Stimulated activated CD8-positive, alpha-beta memory T cell treated with anti-CD3 and anti-CD28 coated beads, Interleukin-4, amount 100 ng/mL, for 1 hour (primary cell): ENCODE measurements at places on chromosomes 7 and 10.

DNA sequence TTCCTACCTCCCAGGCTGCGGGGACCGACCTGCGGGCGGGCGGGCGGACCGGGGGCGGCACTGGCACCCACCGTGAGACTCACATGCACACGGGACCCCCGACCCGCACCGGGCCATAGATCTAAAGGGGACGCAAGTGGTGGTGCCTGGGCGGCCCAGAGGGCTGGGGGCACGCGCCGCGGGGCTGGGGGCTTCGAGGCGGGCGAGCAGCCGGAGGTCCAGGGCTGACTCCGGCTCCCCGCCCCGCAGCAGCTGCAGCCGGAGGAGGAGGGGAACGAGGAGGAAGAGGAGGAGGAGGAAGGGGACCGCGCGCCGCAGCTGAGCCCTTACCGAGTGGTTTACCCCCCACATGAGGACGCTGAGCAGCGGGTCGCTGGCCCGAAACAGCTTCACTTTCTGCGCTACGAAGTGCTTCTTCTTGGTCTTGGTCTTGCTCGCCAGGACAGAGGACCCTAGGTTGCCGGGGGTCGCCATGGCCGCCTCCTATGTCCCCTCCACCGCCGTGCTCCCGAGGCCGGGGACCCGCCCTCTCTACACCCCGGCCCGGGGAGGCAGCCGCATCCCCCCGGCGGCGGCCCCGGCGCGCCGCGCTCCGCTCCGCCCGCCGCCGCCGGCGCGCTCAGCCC is 412 bp downstream of the PIP4K2A start:
- no peak for DNase-seq

GRCh38 chr7:55895021-55895420 is 7.8 kb downstream of the ZNF713 start:
- no peak for DNase-seq

GRCh38 chr7:101128040-101128834 is 1.3 kb downstream of the SERPINE1 start:
- no peak for DNase-seq

- DNase-seq: no peak
Measured at GRCh38 chr10:11720260-11720741, 21.9 kb upstream of the ECHDC3 start.

- no peak for DNase-seq
Measured at GRCh38 chr7:5177060-5177459, 13.0 kb upstream of the WIPI2 start.

GRCh38 chr10:126066456-126066855 is 170.1 kb downstream of the FANK1 start:
- no peak for DNase-seq

DNA sequence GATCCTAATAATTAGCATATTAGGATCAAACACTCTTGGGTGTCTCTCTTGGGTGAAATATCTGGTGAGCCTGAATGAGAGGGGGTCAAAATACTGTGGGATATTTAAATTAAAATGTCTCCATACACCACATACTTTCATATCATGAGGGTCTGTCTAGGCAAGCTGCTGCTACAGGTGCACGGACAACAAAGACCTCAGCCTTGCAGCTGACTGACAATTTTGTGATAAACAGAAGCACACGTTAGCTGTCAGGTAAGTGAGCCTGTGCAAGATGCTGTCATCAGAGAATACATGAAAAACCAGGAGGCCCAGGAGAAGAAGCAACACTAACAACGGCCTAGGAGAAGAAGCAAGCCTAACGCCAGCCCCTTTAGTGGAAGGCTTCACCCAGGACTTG is 247.5 kb downstream of the ADARB2 start:
- DNase-seq: no peak

GRCh38 chr7:1120791-1121190 is 32.9 kb downstream of the GPER1 start:
- no peak for DNase-seq

DNA sequence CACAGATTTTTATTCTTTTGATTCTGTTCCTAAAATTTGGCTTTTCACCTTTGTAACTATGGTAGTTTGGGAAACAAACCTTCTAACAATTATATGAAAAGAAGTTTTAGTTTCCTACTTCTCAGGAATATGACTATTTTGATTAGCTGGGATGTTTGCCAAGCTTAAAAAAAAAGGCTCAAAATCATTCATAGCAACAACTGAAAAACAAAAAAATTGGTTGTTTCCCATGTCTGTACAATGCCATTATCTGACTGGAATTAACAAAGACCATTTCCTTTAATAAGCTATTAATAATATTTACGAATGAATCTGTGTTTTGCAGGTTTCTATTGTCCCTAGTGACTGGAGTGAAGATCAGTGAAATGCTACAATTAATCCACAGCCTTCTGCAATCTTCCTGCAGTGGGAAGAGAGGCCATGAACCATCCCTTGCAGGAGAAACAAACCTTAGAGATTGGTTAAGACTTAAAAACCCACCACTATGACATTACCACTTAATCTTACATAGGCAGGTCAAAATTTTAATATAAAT is 4.2 kb downstream of the PURB start:
- DNase-seq: no peak

DNA sequence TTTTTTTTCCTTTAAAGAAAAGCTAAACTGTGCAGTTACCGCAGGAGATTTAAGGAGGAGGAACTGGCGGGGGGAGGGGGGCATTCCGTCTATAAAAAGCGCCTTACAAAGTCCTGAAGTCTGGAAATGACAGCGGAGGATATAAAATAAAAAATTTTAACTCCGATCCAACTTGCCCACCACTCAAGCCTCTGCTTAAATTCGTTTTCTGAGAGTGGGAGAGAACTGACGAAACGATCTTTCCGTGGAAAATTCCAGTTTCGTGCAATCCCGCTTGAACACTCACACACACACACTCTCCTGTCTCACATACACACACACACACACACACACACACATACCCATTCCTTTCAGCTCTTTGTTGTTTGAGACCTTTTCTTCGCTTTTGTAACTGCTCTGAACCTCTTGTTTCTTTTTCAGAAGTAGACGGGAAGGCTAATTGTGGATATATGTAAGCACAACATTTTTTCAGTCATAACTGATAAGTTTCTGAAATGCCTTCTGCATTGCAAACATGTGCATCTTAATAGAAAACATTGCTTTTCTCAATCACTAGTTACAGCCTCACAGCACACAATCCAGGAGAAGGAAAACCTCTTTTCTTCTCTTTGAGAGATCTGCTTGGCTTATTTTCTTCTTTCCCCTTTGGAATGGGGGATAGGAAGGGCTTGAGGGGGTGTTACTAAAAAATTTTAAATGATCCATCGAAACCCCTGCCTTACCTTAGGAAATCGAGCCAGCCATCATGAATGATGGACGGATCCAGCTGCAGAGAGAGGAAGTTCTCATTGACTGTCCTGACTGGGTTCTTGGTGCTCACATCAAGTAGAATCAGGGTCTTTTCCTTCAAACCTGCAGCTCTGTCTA is 628 bp downstream of the HPSE2 start:
- DNase-seq: no peak
